Stimulated activated CD4-positive, alpha-beta T cell treated with anti-CD3 and anti-CD28 coated beads, Interleukin-12 subunit alpha, Interleukin-12 subunit beta, amount 100 ng/mL, for 4 hours (primary cell): ENCODE measurements at places on chromosomes 4 and X.

- DNase-seq: no peak
Measured at GRCh38 chr4:163274861-163275260, 57.5 kb downstream of the NPY1R start.

DNA sequence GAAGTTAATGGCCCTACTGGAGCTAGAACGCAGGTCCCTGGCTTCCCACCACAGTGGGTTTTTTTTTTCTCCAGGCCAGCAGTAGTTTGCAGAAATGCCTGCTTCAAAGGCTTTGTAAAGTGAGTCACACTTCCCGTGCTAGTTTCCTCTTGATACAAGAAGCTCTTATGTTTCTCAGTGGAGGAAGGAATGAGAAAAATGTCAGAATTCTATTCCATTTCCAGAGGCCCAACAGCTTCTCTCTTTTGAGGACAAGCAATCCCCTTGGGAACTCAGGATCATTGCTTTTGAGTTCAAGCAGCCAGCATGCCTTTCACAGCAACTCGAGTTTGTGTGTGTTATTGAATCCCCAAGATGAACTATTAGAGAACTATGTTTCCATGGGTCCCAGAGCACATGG, 134.3 kb downstream of the GUCY2F start:
- DNase-seq: no peak

DNA sequence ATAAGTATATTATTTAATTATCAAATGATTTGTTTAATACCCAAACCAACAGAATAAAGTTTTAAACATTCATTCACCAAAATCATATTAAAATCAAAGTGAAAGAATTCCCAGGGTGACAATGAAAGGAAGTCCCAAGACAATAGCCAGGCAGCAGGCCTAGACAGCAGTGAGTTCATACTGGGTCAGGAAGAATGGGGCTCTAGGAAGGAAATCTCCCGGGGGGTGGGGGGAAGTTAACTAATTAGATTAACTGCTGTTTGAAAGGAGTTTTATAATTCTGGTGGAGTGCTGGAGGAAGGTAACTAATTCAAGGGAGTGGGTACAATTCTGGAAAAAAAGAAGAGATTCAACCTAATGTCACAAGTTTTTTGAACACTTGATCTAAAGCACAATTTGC, 104.1 kb downstream of the ZAR1 start:
- DNase-seq: no peak

- DNase-seq: no peak
Measured at GRCh38 chr4:1810765-1811164, 17.7 kb downstream of the FGFR3 start.

GRCh38 chr4:6716958-6717655, 1.1 kb downstream of the BLOC1S4 start:
- DNase-seq: no peak

GRCh38 chrX:39152106-39152649, 350.9 kb downstream of the MID1IP1 start:
- peak; percentile 21 for DNase-seq

- peak; percentile 20 for DNase-seq
Measured at GRCh38 chrX:49915361-49916222, 6.8 kb upstream of the CLCN5 start.

DNA sequence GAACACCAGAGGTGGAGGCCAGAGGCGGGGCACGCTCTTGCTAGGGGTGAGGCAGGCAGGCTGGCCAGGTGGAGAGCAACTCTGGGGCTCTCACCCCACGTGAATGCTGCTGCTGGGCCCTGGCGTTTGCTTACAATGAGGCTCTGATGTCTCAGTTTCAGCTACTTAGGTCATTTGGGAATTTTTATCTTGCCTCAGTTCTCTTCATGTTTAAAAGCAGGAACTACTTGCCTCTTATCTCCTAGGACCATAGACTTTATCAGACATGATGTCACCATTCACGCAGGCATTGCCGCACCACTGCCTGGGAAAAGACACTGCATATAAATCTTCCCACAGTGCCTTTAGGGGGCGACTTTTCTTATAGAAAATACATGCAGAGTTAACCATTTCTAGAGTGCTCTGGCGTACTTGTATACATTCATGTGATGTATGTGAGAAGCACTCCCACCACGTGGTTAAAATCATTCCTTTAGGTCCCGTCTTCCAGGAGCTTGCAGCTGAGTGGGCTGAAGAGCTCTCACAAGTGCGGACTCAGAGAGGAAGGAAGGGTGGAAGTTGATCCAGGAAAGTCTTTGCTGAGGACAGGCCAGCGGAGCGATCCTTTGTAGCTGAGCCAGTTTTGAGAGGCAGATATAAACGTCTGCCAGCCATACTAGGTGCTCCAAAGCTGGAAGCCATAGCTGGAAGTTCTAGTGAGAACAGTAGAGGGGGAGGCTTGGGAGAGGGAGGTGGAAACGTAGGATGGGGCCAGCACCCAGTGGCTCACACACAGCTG, 84.3 kb upstream of the CLDN34 start:
- no peak for DNase-seq

DNA sequence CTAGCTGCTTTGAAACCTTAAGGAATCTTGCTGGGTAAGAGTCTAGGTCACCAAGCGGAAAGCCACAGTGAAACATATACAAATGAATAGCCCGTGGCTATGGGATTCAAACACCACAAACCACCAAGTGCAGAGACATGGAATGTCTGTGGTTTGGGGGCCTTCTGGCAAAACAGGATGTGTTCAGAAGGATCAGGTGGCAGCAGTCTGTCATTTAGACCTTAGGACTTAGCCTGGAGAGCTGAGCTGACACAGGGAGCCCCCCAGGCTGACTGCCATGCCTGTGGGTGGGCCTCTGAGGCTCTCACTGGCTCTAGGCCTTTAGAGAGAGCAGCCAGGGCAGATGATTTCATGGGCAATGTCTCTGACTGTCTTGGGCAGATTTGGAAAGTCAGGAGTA, 225.6 kb downstream of the FBXW7 start:
- DNase-seq: no peak

GRCh38 chr4:146645921-146646320, 7.2 kb downstream of the POU4F2 start:
- no peak for DNase-seq
